AG20443 (cell line): ENCODE measurements at places on chromosomes 5 and 9.
A peak's percentile ranks its signal among the peaks of the same experiment; 100 is the strongest.

DNA sequence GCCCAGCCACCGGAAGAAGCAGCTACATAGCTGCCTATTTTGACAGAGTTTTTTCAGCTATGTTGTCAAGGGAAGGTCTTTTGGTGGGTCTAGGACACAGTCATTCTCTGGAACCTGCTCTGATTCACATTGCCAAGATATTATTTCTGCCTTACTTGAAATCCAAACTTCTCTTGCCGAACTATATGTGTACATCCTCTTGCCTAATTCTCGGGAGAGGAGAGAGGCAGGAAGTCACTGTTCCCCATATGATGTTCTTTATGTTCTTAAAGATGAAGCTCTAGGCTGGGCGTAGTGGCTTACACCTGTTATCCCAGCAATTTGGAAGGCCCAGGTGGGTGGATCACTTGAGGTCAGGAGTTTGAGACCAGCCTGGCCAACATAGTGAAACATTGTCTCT lies 8.6 kb downstream of the TMEM252 start:
- no peak for DNase-seq

DNA sequence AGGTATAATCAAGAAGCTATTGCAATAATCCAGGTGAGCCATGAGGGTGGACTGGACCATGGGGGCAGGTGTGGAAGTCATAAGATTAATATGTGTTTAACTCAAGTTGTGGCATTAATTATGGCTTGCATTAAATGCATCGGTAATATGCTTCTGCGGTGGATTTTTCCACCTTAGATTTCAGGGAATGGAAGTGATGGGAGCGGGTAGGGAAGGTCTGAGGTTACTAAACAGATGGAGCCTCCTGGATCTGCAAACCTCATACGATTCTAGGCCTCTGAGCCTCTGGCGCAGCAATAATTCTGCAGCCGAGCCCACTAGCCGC lies 286 bp upstream of the ZNF483 start:
- DNase-seq, result no peak

DNA sequence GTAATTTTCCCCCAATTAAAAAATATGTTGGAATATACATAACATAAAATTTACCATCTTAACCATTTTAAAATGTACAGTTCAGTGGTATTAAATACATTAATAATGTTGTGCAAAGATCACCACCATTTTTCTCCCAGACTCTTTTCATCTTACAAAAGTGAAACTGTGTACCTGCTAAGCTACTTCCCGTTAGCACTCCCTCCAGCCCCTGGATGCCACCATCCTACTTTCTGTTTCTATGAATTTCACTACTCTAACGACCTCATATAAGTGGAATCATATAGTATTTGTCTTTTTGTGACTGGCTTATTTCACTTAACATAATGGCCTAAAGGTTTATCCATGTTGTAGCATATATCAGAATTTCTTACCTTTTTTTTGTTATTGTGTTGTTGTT lies 112.9 kb downstream of the HSPA4 start:
- no peak for DNase-seq

- no peak for DNase-seq
These were observed 134.2 kb downstream of the KCNIP1 start for GRCh38 chr5:170638051-170638450.

GRCh38 chr5:127111112-127111511 lies 37.8 kb upstream of the C5orf63 start:
- no peak for DNase-seq

- no peak for DNase-seq
These were observed 11.4 kb downstream of the FAM193B start for GRCh38 chr5:177542816-177543465.

DNA sequence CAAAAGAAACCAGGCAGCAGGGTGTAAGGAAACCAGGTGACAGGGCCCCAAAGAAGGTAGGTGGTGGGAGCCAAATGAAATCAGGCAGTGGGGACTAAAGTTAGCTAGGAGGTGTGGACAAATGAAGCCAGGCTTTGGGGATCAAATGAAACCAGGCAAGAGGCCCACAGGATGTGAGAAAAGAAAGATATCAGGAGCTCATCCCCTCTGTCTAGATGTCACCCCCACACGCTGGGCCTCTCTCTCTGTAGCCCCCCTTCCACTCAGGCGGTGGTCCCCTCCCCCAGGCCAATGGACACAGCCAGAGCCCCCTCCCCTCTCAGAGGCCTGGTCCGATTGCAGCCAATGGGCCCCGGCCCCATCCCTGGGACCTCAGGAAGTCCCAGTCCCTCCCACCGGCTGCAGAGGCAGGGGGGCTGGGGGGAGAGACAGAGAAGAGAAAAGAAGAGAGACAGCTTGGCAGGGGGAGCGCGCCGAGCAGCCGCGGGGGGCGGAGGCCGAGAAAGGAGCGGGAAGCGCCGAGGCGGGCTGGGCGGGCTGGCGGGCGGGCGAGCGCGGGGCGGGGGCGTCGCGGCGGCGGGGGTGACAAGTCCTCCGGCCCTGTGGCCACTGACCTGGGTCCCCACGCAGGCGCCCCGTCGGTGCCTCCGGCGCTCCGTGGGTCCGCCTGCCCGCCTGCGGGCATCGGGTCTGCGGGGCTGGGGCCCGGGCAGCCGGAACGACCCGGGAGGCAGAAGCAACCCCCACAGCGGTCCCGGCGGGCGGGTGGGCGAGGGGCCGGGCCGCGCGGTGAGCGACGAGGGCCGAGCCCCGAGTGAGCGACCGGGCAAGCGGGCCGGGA lies 11.9 kb downstream of the CNTFR start:
- DNase-seq, result no peak

DNA sequence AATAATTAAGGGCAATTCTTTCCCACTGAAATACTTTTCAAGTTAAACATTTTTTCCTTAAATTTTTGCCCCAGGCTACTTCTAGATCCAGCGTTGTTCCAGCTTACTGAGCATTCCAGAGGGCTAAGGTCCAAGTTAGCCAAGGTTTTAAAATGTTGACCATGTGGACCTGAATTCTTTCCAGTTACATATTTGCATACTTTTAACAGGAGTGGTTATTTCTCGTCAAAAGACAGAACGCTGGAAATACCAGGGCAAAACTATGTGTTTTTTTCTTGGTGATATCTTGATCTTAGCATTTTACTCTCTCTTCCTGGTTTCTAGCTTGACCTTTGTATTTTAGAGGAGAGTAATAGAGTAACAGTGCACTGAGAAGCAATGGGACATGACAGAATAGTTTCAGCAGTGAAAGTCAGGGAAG lies 32.8 kb downstream of the TMC1 start:
- DNase-seq, result peak; percentile 76

DNA sequence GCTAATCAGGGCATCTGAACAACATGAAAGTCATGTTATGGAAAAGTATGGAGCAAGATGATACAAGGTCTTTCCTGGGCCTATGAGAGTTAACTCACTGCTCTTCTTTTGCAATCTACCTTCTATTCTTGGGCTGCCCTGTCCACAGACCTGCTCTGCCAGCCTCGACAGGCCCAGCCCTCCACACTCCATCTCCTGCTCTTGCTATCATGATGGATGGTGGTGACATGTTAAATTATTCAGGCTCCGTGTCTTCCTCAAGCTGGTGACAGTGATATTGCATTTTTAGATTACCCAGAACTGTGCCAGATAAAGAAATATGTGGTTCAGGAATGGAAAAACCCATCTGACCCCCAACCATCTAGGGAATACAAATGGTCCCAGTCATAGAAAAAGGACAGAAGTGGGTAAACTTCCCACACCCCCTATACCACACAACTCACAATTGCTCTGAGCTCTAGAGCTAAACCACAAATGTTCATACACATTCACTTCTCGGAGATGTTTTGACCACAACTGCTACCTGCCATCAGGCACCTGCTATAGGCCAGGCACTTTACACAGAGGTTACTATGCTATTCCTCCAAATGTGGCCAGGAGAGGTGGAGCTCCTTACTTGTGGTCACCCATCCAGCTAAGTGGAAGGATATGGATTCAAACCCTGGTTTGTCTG lies 311.3 kb downstream of the ASTN2 start:
- no peak for DNase-seq

DNA sequence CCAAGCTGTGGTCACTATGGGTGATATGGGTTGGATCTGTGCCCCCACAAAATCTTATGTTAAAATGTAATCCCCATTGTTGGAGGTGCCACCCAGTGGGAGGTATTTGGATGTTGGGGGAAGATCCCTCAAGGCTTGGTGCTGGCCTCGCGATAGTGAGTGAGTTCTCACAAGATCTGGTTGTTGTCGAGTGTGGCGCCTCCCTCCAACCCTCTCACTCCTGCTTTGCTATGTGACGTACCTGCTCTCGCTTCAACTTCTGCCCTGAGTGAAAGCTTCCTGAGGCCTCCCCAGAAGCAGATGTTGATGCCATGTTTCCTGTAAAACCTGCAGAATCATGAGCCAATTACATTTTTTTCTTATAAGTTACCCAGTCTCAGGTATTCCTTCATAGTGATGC lies 35.5 kb downstream of the UGT3A2 start:
- DNase-seq, result no peak

DNA sequence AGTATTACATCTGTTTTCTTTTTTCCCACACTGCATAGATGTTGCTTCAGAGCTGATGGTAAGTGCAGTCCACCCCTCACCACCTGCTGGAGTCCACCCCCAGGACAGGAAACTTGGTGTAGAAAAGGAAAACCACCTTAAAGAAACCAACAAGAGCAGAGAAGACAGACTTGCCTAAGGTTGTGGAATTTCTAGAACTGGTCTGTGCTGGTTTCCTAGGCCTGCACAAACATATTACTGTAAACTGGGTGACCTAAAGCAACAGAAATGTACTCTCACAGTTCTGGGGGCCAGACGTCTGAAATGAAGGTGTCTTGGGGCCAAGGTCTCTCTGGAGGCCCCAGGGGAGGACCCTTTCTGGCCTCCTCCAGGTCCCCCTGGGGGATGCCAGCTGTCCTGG lies 293.4 kb upstream of the IRX1 start:
- no peak for DNase-seq

DNA sequence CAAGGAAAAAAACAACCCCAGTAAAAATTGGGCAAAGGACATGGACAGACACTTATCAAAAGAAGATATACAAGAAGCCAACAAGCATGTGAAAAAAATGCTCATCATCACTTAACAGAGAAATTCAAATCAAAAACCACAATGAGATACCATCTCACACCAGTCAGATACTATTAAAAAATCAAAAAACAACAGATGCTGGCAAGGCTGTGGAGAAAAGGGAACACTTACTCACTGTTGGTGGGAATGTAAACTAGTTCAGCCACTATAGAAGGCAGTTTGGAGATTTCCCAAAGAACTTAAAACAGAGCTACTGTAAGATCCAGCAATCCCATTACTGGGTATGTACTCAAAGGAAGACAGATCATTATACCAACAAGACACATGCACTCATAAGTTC lies 157.4 kb downstream of the EDIL3 start:
- DNase-seq, result no peak

DNA sequence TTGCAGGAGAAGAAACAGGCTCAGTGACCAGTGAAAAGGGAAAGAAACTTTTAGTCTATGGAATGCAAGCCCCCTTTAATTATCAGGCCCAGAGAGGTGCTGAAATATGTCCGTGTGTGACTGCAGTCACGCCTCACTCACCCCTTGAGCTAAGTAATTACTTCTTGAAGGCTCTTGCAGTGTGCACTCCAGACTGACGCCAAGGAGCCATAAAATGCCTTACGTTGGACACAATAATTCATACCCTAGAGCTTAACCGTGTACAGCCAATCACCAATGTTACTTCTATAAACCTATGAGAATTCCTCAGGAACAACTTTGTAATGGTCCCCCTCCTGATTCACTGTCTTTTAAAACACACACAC lies 242.2 kb downstream of the SYK start:
- no peak for DNase-seq

DNA sequence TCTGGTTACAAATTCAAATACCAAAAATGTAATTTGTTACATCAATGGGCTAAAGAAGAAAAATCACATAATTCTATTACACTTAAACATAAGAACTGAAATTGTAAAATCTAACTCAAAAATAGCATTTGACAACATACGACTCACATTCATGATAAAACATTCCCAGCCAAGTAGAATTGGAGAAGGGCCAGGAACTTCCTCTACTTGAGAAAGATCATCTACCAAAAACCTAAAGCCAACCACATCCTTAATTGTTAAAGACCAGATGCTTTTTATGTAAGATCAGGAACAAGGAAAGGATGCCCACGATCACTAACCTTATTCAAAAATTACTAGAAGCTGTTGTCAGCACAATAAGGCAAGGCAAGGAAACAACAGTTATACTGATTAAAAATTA lies 1819.8 kb upstream of the C9orf72 start:
- no peak for DNase-seq

GRCh38 chr9:135491764-135492163 lies 8.7 kb upstream of the MRPS2 start:
- no peak for DNase-seq

DNA sequence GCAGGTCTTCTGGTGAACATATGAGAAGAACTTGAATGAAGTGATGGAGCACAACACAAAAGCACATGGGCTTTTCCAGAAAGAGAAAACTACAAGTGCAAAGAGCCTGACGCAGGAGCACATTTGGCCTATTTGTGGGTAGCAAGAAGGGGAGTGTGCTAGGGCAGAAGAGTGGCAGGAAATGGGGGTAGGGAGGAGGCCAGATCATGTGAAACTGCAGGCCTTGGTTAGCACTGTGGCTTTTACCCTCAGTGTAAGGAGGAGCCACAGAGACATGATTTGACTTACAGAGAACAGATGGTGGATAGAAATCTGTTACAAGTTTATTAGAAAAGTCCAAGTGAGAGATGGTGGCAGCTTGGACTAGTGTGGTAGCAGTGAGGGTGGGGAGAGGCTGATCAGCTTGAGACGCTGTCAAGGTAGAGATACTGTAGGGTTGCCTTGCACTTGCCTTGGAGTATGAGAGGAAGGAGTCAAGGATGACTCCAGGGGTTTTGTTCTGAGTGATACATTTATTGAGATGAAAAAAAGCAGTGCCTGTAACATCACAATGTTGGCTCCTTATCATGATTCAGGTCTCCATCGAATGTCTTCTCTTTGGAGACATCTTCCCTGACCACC lies 126.7 kb downstream of the PPP2R2B start:
- DNase-seq, result no peak

- DNase-seq, result no peak
These were observed 33.6 kb downstream of the HTR4 start for GRCh38 chr5:148620696-148621095.

DNA sequence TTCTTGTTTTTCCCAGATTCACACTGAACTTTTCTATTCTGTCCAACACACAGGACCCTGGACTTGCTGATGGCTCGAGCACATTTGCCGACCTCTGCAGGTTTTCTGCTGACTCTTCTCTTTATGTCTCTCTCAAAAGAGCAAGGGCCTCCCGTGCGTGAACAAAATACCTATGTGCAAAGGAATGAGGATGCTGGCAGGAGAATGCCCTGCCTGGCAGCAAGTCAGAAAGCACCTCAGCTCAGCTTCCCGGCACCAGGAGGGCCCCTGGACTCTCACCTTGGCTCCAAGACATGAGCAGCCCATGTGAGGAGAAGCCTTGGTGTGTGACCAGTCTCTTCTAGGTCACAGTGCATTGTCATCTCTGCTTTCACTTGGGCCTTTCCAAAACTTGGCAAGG lies 36.1 kb downstream of the PAPPA start:
- no peak for DNase-seq

- DNase-seq, result no peak
These were observed 141.6 kb upstream of the SPRY4 start for GRCh38 chr5:142466195-142466971.

- no peak for DNase-seq
These were observed 389.4 kb downstream of the RAB3C start for GRCh38 chr5:58972301-58972700.
